Prostate gland (tissue), 2 donors: ENCODE measurements at places on chromosomes 7 and 10.

DNA sequence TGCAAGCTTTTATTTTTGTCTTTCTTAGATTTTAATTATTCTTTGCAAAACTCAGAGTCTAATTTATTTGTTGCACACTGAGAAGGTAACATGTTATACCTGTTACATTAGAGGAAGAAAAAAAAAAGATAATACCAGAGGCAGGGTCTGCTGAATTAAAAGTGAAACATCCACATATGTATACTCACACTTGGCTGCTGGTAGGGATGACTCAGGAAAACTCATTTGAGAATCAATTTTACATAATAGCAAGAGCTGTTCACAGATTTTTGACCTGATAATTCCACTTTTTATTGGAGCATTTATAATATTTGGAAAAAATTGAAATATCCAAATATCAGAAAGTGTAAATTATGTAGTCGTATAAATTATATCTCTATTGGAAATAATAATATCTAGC, 78.1 kb upstream of the CCDC6 start:
- no peak for DNase-seq

DNA sequence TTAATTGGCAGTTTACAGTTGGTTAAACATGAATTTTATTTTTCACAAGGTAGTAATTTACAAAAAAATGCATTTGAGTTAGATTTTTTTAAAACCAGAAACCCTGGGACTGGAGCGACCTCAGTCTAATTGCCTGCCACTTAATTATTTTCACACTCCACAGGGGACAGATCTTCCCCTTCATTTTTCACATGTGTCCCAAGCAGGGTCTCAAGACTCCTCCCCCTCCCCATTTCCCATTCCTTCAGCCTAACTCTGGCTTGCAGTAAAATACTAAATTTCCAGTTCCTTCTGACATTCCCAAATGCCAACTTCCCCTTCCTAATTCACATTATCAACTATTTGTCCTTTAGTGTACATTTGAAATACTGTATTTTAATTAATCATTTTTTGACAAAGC, 948 bp downstream of the ZNF138 start:
- DNase-seq, result no peak

GRCh38 chr7:81583090-81583489, 186.8 kb downstream of the HGF start:
- no peak for DNase-seq

DNA sequence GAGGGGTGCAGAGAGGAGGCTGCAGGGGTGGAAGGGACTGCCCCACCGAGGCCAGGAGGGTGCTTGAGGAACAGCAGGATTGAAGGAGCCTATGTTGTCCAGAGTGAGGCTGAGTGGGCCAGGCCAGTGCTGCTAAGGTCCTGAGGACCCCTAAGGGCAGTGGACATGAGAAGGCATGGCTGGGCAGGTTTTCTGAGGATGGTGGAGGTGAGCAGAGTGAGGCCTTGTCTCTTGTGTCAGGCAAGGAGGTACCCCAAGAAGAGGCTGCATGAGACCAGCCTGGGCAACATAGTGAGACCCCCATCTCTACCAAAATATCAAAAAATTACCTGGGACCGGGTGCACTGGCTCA, 5.2 kb downstream of the SH2B2 start:
- DNase-seq, result no peak

- no peak for DNase-seq
These were observed 15.3 kb downstream of the STAG3 start for GRCh38 chr7:100192969-100193368.

GRCh38 chr7:157272351-157273207, 64.2 kb upstream of the DNAJB6 start:
- DNase-seq, result no peak

DNA sequence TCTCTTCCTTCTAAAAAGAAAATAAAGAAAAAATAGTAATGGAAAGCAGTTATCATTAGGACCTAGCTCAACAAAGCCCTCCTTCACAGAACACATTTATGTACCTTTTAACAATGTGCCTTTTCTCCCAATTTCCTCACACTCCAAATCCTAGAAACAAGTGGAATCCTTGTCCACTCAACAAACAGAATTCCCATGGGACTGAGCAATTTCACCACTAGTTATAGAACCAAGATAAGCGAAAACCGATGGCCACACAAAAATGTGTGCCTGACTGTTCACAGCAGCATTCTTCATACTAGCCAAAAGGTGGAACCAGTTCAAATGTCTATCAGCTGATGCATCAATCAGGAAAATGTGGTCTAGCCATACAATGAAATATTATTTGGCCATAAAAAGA, 17.3 kb downstream of the DCLRE1C start:
- no peak for DNase-seq

GRCh38 chr10:102714621-102715455, at the start of gene SFXN2:
TSS of gene SFXN2 (plus strand) at chr10:102714636. CDS start at chr10:102726637, 12,001 bp downstream.
- peak; percentile 51 for DNase-seq

- DNase-seq, result no peak
These were observed 4.0 kb downstream of the RADIL start for GRCh38 chr7:4879396-4880081.

DNA sequence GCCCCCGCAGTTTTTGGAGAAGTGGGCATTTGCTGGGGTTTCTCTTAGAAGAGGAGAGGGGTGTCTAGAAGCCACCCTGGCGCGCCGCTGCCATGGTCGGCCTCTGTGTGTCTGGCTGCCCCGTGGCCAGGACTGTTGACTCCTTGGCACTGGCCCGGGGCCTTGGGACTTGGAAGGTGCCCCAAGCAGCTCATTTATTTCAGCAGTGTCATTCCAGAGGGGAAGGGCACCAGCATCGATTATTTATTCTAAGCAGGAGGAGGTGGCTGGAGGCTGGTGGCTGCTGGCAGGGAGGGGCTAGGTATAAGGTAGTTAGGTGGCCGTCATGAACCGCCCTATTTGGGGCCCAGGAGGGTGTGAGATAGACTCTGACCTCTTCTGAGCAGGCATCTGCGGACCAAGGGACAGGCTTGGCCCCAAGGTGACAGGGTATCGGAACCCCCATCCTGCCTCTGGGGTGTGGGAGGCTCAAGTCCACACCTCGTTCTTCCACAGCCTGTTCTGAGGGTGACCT, 1.6 kb downstream of the GTF2IRD1 start:
- peak; percentile 83 for DNase-seq
